ENCODE measurements at places on chromosomes 6 and 20.
A peak's percentile ranks its signal among the peaks of the same experiment; 100 is the strongest.

DNA sequence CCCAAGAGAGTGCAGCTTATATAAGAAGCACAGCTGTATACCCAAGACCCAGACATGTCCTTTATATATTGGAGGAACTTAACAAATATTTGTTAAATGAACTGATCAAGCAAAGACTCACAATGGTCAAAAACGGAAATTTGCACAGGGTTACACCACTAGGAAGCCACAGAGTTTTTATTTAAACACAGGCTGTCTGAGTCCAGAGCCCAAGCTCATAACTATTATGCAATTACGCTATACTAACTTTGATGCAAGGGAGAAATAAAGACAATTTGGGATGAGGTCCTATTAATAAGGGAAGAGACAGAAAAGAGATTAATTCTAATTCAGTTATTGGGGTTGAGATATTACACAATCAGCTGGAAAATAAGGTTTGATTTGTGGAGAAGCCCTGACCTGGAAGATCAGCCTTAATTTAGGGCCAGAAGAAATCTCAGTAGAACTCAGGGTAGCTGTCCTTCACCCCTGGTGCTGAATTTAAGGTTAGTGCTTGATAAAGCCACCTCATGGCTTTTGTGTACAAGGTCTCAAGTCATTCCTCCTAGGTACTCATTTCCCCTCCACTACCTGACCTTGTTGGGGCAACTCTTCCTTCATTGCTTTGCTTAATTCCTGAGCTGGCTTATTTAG is 10.5 kb upstream of the ZNF334 start:
- no peak for DNase-seq

DNA sequence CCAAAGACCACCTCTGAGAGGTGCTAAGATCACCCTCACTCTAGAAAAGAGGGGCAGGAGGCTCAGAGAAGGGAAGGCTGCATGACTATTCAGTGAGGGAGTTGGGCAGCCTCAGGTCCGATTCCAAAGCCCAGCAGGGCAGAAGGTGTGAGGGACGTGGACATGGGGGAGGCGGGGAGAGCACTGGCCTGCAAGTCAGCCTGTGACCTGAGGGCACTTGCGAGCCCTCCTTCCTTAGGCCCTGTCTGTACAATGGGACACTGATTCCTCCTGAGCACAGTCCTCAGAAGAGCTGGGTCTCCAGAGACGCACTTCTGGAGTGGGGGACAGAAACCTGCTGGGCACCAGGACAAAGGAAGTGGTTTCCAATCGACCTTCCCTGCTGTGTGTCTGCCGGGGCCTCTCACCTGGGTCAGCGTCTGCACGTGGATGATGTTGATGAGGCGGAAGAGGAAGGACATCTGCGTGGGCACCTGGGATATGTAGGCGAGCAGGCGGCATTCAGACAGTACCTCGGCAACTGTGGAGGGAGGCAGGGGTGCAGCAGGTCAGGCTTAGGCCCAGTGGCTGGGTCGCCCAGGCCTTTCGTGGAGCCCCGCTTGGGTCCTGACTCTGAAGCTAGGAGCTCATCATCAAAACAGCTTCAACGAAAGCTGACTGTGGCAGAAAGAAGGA is 48.5 kb downstream of the MYH7B start:
- peak; percentile 33 for DNase-seq

GRCh38 chr6:40860443-40860842 is 178.6 kb downstream of the UNC5CL start:
- no peak for DNase-seq

DNA sequence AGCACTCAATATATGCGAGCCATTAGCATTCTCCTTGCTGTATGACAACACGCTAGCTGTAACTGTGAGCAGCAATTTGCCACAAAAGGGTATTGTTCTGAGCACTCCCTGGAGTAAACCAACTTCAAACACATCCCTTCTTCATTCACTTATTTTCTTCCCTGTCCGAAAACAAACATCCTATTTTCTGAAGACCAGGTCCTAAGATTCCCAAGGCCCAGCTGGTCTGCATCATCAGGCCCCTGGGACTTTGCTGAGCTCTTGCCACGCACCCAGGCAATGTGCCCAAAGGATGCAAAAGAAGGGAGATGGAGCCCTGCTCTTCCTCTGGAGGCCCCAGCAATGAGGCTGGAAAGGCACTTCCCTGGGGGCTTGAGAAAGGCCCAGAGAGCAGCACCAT is 118.1 kb downstream of the PREX1 start:
- no peak for DNase-seq

DNA sequence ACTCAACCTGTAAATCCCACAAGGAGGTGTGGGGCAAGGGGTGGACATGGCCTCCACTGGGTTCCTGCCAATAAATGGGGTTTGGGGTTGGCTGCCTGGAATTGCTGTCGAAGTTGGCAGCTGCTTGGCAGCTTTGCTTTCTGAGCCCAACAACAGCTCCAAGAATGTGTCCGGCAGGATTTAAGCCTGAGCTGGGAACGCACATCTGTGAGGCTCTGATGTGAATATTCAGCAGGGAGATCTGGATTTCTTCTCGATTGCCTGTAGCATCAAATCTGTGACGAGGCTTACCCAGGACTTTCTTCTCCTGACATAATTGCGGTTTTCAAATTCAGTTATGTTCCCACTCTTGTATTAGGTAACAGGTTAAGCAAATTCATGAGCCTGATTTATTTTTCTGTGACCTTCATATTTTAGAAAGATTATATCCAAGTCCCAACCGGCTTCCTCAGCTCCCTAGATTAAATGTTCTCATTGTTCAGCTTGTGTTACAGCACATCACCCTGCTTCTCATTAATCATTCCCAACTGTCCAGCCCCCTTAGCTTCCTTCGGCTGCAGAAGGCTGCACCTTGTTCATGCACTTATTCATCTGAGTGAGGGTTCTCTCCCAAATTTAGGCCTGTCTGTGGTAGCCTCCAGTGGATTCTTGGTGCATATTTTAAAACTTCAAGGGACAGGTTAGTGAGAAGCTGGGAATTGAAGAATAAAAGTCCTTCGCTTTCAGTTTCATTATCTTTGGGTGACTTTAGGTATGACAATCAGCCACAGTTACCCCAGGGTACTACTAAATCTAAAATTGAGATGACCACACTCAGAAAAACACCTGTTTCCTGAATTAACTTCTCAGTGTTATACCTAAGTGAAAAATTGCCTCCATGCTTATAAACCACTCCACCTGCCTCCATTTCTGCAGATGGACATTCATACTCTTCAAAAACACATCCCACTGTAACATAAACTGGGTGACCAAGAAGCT is 310.0 kb downstream of the ESR1 start:
- no peak for DNase-seq
